ENCODE measurements at places on chromosomes 2 and 18.

- no peak for DNase-seq
Observed at GRCh38 chr2:117071556-117072102, 742.9 kb upstream of the DDX18 start.

- DNase-seq, result no peak
Observed at GRCh38 chr2:216155954-216156353, 46.8 kb downstream of the XRCC5 start.

DNA sequence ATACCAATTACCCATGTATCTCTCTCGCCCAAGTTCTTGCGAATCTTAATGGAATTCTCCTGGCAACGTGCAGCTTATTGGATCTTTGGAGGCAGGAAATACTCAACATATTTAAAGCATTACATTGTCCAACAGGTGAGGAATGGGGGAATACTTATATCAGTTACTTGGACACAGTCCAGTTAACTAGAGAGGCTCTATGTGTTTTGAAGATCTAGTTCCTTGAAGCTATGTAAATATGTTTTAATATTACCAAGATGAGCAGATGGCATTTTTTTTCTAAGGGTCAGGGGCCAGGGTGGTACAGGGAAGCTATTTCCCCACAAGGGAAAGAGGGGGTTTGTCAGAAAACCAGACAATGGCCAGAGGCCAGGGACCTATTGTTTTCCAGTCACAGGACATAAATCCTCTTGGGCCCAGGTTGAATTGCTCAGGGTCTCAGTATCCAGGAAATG lies 26.8 kb upstream of the MC5R start:
- no peak for DNase-seq

DNA sequence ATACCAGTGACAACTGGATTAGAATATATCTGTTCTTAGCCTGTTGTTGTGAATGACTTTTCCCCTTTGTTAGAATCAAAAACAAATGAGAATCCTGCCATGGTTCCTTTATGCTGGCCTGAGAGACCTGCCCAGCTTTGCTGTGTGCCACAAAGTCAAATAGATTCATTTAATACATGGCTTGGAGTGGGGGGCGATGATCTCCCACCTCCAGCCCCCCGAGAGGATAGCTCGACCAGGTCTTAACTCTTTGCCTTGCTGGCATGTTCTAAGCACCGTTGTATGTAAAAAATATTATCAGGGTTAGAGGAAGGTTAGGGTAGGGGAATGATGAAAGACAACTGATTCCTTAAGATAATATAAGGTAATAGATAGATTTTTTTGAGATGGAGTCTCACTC lies 22.2 kb upstream of the DGKD start:
- DNase-seq, result no peak

DNA sequence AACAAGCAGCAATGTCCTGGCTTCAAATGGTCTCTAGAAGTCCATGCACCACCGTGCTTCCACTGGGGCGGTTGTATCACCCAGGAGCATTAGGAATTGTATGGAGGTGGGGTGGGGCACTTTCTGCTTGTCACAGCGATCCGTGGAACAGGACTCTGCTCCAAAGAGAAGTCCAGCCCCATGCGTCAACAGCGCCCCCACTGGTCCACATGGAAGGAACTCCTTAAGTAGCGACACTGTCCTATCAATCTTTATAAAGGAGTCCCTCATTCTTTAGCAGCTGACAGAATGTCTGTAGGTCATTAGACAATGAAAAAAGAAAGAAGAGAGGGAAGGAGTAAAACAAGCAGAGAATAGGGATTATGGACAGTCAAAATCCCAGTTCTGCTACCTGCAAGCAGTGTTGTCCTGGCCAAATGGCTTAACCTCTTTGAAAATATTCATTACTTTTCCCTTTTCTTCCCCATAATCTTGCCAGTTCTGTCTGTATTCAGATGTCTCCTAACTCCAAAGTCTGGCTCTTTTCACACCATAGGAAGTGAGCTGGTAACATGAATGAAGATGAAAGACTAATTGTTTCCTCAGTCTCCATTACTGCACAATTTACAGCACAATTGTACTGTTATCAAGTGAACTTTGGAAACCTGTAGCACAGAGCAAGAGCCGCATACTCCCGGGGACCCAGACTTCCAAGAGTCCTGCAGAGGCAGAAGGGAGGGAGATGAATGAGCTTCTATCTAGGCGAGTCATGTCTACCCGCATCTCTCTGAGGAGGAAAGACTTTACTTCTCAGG lies 9.9 kb downstream of the NFE2L2 start:
- DNase-seq, result no peak

GRCh38 chr18:24075767-24076597 lies 61.4 kb downstream of the TTC39C start:
- no peak for DNase-seq

GRCh38 chr2:97660775-97661389 lies 3.0 kb downstream of the ACTR1B start:
- no peak for DNase-seq

GRCh38 chr18:23357996-23358594 lies 95.0 kb upstream of the RIOK3 start:
- DNase-seq, result no peak

Data from MM.1S (cell line).